Activated CD8-positive, alpha-beta memory T cell treated with anti-CD3 and anti-CD28 coated beads for 48 hours (primary cell): ENCODE measurements at places on chromosomes 3 and 15.

DNA sequence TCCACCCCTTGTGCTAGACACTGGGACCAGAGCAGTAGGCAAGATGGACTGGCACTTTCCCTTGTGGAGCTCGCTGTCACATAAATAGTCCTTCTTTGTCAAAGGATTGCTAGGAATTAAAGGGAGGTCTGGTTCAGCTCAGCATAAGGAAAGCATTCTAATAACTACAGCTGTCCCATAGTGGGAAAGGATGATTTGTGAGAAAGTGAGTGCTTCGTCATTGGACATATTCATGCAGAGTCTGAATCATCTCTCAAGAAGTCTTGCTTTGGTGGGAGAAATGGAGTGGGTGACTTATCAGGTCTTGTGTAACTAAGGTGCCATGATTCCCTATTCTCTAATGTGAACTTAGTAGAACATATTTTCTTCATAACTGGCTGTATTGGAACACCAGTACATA, 14.7 kb downstream of the PPARG start:
- no peak for DNase-seq

DNA sequence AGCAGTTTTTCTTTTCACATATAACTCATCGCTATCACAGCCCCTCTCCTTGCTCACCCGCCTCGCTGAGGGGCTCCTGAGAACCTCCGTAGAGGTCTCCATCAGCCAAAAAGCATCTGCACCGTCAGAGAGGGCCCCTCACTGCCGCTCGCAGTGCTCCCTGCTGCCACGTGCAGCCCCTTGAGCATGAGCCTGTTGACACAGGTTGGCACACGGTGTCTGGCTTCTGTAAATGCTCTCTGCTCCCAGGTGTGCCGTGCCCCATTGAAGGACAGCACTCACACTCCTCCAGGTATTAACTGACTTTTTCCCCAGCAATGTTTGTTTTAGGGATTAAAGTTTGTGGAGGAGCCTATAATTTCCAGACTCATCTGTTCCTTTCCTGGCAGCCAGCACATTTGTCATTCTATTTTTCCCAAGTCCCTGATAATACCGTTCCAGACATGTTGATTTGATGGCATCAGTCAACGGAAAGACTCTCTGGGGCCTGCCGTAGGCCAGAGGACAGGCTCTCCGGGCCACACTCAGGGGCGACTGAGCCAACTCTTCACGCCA, 2.1 kb upstream of the FURIN start:
- DNase-seq: no peak

GRCh38 chr3:22704166-22704565, 499.0 kb upstream of the UBE2E2 start:
- no peak for DNase-seq

GRCh38 chr3:127735767-127736693, 63.3 kb downstream of the ABTB1 start:
- no peak for DNase-seq

DNA sequence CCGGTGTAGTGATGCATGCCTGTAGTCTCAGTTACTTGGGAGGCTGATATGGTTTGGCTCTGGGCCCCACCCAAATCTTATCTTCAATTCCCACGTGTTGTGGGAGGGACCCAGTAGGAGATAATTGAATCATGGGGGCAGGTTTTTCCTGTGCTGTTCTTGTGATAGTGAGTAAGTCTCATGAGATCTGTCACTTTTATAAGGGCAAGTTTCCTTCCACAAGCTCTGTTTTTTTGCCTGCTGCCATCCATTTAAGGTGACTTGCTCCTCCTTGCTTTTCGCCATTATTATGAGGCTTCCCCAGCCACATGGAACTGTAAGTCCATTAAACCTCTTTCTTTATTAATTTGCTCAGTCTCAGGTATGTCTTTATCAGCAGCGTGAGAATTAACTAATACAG, 566.7 kb upstream of the NECTIN3 start:
- no peak for DNase-seq

GRCh38 chr3:134038716-134039115, 9.0 kb upstream of the SLCO2A1 start:
- no peak for DNase-seq

- no peak for DNase-seq
Measured at GRCh38 chr3:14519406-14519805, 20.7 kb downstream of the GRIP2 start.
